Vagina (tissue), 2 donors: ENCODE measurements at places on chromosomes 6 and 20. TPM values are rescaled to one million over a fixed set of nuclear protein-coding genes. Genes with fewer than 3 reads are reported as not detected.

DNA sequence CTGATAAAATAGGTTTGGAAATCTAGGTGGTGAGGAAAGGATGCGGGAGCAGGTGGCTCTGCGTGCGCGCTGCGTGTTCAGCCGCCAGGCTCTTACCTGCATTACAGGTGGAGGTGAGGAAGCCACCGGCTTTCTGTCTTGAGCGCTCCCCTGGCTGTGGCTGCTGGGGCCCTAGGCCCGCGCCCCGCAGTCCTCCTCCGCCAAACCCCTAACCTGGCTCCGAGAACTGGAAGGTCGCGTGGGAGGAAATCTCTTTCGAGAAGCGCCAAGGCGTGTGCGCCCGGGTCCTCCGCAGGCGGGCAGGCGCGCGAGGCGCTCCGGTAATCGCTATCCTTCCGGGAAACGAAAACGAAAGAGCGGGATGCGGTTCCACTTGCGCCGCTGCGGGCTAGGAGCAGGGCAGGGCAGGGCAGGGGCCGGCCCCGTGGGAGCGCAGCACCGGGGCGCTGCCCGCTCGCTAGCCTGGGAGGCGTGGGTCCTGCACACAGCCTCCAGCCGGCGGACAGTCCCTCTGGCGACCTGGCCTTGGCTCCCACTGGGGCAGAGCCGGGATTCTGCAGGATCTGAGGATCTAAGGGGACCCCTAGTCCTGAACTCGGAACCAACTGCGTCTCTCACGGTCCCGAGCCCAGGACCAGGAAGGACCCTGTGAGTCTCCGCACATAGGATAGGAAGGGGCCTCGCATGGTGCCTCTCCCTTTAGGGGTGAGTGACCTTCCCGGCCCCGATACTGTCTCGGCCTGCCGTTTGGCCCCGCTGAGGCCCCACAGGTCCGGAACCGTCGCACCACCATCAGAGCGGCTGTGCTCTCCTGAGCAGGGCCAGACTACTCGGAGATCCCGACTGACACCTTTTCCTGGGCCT is at the start of gene ETV7:
Gene ETV7, minus strand, starts transcription at position 230 of the 864 bp plus-strand sequence. Its CDS starts 128 bp downstream, at position 102.
- peak within 1 kb of the TSS; percentile 48 for H3K4me3 ChIP-seq
- DNase-seq = no peak
- peaks cover 17% of the 10 kb centered on the region for H3K4me1 ChIP-seq
- H3K27me3 ChIP-seq = no peaks in the 10 kb centered on the region
- H3K27ac ChIP-seq = peak within 1 kb of the TSS; percentile 13

DDX27 gene
- total RNA-seq = 23.3 TPM

- no peaks in the 10 kb centered on the region for H3K36me3 ChIP-seq
- no peak overlapping the region for H3K4me3 ChIP-seq
- no peak overlapping the region for H3K27ac ChIP-seq
- no peak for DNase-seq
- H3K27me3 ChIP-seq = no peaks in the 10 kb centered on the region
These were observed 305.8 kb upstream of the RSPO3 start for GRCh38 chr6:126812651-126813050.

DNA sequence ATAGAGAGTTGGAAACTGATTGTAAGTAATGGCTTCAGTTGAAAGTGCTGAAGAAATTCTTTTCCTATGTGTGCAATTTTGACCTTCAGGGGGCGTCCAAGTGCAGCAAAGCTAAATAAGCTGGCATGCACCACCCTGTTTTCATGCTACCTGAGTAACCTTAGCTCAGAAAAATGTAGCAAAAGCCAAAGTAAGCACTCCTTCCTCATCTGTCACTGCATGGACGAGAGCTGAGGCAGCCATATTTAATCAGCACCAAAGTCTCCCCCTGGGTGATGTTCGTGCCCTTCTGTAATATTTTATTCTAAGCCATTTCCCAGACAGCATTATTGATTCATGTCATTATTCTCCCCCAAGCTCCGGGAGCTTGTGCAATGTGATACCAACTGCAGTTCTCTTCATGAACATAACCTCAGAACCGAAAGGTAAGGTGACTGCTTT is 123.1 kb downstream of the RPS12 start:
- H3K27ac ChIP-seq = no peak overlapping the region
- no peaks in the 10 kb centered on the region for H3K27me3 ChIP-seq
- H3K36me3 ChIP-seq = no peaks in the 10 kb centered on the region
- no peak for DNase-seq
- no peaks in the 10 kb centered on the region for H3K4me1 ChIP-seq
- H3K4me3 ChIP-seq = no peak overlapping the region

KIF6 gene
- not detected for total RNA-seq

GRCh38 chr6:43060755-43061633 is 1.6 kb downstream of the KLC4 start:
- no peak for DNase-seq
- peak overlapping the region; percentile 75 for H3K4me3 ChIP-seq
- H3K36me3 ChIP-seq = peaks cover 28% of the 10 kb centered on the region
- H3K4me1 ChIP-seq = peaks cover 32% of the 10 kb centered on the region
- H3K27me3 ChIP-seq = no peaks in the 10 kb centered on the region
- H3K27ac ChIP-seq = peak overlapping the region; percentile 89

DNA sequence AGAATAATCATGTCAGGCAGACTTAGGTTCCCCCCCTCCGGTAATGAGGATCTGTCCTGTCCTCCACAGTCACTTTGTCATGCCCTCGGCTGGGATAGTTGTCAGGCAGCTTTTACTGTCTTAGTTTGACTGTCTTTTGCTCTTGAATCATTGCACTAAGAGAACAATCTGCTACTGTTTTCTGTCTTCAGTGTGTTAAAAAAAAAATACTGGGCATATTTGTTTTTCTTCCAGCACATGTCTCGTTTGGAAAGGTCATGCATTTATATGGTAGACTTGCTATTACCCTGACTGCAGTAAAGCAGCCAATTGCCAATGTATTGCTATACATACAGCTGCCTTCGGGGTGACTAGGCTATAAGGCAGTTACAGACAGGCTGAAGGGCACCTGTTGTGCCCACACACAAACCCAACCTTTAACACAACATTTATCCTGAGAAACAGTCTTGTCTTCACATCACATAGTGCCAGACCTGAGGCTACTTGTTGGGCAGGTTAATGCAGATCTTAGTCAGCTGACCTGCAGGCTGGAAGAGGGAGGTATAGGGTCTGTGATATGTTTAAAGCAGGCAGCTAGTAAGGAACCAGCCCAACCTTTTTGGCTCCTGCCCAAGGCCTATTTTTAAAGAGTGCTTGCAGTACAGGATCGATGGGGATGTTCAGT is 26.7 kb downstream of the ARFGEF3 start:
- H3K4me3 ChIP-seq = no peak overlapping the region
- H3K27ac ChIP-seq = no peak overlapping the region
- H3K4me1 ChIP-seq = no peaks in the 10 kb centered on the region
- H3K27me3 ChIP-seq = no peaks in the 10 kb centered on the region
- DNase-seq = no peak

- no peaks in the 10 kb centered on the region for H3K4me1 ChIP-seq
- no peaks in the 10 kb centered on the region for H3K27me3 ChIP-seq
- DNase-seq = no peak
- no peaks in the 10 kb centered on the region for H3K36me3 ChIP-seq
These were observed 74.3 kb downstream of the SLC16A10 start for GRCh38 chr6:111161650-111162049.

DNA sequence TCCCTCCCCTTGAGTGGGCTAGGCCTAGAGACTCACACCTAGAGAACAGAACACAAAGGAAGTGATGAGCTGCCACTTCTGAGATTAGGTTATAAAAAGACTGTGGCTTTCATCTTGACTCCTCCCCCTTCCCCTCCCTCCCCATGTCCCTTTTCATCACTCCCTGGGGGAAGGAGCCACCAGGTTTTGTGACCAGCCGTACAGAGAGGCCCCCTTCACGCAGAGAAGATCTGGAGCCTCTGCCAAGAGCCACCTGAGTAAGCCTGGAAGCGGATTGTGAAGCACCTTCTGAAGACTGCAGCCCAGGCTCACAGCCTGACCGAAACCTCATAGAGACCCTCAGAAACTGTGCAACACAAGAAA is 118.4 kb upstream of the NXT1 start:
- H3K4me3 ChIP-seq = no peak overlapping the region
- H3K27ac ChIP-seq = no peak overlapping the region
- H3K4me1 ChIP-seq = no peaks in the 10 kb centered on the region
- no peaks in the 10 kb centered on the region for H3K36me3 ChIP-seq

GRCh38 chr20:3406481-3407039 is 909 bp downstream of the DNAAF9 start:
- H3K27me3 ChIP-seq = no peaks in the 10 kb centered on the region
- peak overlapping the region; percentile 93 for H3K4me3 ChIP-seq
- DNase-seq = no peak

DNA sequence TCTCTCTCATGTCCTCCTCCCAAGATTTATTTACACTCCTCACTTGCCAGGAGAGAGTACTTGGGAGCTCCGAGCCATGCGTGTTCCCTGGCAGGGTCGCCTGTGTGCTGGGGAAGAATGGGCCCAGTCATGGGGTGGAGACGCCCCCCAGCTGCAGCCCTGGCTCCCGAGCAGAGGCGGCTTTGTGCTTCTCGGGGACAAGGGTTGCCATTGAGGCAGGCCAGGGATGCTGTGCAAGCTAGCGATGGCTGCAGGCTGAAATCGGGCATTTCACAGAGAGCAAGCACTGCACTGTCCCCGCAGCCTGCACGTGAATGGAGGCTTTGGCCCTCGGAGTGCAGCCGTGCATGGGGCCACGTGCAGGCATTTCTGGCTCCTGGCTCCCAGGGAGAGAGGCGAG is 23.8 kb downstream of the PHACTR3 start:
- H3K27ac ChIP-seq = no peak overlapping the region
- no peaks in the 10 kb centered on the region for H3K36me3 ChIP-seq
- no peak for DNase-seq
- H3K27me3 ChIP-seq = no peaks in the 10 kb centered on the region

DNA sequence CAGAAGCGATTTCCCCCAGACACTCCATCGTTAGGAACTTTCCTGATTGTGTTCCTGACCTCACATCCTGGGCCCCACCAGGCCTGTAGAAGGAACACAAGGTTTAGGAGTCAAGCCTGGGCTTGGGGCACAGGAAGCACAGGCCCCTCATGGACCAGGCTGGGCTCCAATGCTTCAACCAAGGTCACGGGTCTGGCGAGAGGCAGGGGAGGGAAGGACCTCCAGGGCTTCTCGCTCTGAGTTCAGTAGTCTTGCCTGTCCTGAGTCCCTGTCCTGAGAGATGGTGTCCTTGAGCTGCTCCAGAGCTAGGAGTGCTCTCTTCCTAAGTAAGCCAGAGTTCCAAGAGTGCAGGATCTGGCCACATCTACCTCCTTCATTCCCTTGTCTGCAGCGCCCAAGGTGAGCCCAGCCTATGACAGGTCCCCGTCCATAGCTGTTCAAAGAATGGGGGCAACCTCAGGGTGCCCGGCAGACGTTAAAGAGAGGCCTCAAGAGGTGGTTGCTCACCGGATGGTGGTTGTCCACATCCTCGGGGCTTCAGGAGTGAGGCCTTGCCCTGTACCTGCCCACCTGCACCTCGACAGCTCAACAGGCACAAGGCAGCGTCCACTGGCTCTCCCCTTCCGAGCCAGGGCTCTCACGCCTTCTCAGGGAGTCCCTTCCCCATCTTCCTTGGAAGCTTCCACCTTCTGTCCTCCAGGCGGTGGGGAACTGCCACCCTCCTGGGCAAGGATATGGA is 1.6 kb upstream of the TUBB1 start:
- H3K4me1 ChIP-seq = no peaks in the 10 kb centered on the region
- DNase-seq = peak; percentile 93
- no peak overlapping the region for H3K4me3 ChIP-seq
- no peaks in the 10 kb centered on the region for H3K36me3 ChIP-seq

NRSN1 gene
- total RNA-seq = 1.5 TPM

DNA sequence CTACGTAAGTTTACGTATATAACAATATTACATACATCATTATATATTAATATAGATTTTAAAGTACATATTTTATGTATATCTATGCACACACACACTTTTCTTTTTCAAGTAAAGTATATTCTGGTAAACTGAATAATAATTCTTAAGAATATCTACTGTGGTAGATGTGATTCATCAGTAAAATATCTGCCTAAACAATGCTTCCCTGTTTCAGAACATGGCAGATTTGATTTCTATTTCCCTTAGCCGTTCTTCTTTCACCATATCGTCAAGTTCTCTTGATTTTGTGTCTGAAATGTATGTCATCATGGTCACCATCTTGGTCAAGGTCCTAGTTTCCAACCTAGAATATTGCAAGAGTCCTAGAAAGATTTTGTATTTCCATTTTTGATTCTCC is 195.6 kb downstream of the HDGFL1 start:
- no peaks in the 10 kb centered on the region for H3K27me3 ChIP-seq
- no peak overlapping the region for H3K4me3 ChIP-seq
- H3K36me3 ChIP-seq = no peaks in the 10 kb centered on the region
- H3K27ac ChIP-seq = no peak overlapping the region
- DNase-seq = no peak
- H3K4me1 ChIP-seq = no peaks in the 10 kb centered on the region

DNA sequence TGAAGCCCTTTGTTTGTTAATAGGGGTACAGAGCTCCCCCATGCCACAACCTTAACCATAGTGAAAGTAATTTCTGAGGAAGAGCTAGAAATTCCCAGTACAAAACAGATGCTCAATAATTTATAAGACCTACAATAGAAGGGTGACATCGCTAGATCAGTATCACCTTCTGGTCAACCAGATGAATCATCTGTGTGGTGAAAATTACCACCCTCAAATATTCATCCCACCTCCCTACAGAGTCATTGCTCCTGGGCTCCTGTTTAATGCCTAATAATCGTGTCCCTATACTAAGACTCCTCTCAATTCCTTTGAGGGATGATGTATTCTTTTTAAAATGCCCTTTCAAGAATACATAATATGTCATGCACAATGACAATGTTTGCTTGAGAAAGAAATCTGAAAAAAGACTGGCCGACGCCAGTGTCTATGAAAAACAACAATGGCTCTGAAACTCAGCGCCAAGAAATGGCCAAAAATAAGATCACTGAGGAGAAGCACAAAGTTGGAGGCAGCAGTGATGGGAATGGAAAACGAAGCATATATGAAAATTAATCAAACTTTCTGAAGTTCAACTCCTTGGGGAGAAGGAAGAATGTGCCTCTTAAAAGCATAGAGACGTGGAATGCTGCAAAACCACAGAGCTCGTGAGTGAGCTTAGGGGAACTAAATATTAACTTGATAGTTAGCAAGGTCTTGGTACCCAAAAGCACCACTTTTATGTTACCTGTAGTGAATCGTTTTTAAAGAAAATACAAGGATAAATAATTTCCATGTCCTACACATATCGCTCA is 11.0 kb upstream of the ADGRF5 start:
- H3K4me3 ChIP-seq = no peak overlapping the region
- H3K36me3 ChIP-seq = no peaks in the 10 kb centered on the region
- H3K27ac ChIP-seq = no peak overlapping the region
- no peak for DNase-seq
- H3K27me3 ChIP-seq = no peaks in the 10 kb centered on the region
- no peaks in the 10 kb centered on the region for H3K4me1 ChIP-seq

DNA sequence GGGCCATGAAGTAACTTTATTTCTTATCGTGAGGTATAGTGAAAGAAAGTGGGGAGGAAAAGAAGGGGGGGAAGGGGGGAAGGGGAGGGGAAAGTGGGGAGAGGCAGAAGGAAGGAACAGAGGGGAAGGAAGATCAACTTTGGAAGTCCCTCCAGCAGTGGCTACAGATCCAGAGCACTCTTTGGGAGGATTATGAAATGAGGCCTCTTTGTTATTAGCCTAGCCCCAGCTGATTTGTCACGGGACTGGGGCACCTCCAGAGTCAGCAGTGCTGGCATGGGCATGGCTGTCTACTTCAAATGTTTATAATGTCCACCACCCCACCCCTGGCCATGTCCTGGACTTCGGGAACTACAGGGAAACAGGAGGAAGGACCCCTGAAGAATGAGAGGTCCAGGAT is 7.6 kb downstream of the MOCS1 start:
- DNase-seq = no peak
- H3K4me3 ChIP-seq = no peak overlapping the region
- peaks cover 19% of the 10 kb centered on the region for H3K4me1 ChIP-seq
- H3K36me3 ChIP-seq = peaks cover 14% of the 10 kb centered on the region

DSP gene
- total RNA-seq = 802 TPM
